ENCODE measurements at places on chromosomes 4 and X.
A peak's percentile ranks its signal among the peaks of the same experiment; 100 is the strongest.

DNA sequence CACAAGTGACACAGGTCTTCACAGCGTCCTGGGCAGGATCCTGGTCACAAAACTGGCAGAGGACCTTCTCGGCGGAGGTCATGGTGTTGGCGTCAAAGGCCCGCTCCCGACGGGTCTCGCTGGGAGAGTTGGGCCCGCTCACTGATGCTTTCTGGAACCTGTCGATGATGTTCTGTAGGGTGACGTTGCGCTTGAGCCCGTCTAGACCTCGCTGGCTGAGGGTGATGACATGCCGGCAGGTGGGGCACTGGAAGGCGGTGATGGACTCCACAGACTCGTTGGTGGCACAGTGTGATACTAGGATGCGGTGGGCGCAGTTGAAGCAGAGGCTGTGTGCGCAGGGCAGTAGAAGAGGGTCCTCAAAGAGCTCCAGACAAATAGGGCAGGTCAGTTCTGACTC lies 53.2 kb downstream of the MID1 start:
- DNase-seq = no peak

DNA sequence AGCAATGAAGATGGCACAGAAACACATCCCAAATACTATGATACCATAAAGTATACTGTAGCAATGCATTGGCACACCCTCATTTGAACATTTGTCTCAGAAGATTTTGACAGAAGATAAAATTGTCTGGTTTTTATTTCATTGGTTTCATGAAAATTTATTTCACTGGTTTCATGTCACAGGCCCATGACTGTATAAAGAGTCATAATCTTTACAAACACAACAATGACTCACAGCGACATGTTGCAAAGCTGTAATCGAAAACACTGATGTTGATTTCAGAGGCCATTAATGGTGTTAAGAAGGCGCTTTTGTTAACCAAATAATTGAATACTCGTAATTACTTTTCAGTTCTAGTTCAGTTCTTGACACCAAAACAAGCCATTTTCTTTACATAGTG lies 8.1 kb upstream of the DTHD1 start:
- DNase-seq = no peak

- peak; percentile 38 for DNase-seq
Observed at GRCh38 chr4:107037199-107037584, 1.1 kb upstream of the DKK2 start.

- DNase-seq = peak; percentile 37
Observed at GRCh38 chr4:93814722-93815121, 13.8 kb upstream of the ATOH1 start.

GRCh38 chr4:175813821-175814220 lies 1.8 kb upstream of the GPM6A start:
- DNase-seq = no peak

Measured in colonic mucosa (tissue), 4 donors.